Frontal cortex (tissue), 4 donors: ENCODE measurements at places on chromosomes 3 and 15. TPM values are rescaled to one million over a fixed set of nuclear protein-coding genes. Genes with fewer than 3 reads are reported as not detected.

Gene FAM240A
- not detected for total RNA-seq

Gene GOLGA8S
- not detected for total RNA-seq

- DNase-seq = no peak
Measured at GRCh38 chr3:119019767-119020518, 14.7 kb downstream of the IGSF11 start.

- DNase-seq = no peak
Measured at GRCh38 chr3:59998058-59998457, 948.2 kb upstream of the CFAP20DC start.

DNA sequence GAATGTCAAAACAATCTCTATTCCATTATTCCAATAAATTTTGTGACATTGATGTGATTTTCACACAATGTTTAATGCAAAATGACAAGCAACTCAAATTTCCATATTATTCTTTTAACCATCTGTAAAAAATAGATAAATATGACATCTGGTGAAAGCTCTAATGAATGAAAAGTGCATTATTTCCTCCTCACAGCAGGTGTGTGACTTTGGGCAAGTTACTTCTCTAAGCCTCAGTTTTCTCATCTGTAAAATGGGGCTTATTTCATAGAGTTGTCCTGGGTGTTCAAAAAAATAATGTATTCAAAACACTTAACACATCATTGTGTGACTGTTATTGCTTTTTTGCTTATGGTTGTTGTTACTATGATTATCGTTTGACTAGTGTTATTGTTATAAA is 70.4 kb downstream of the THBS1 start:
- DNase-seq = no peak
